ENCODE measurements at places on chromosomes 7 and 10.

DNA sequence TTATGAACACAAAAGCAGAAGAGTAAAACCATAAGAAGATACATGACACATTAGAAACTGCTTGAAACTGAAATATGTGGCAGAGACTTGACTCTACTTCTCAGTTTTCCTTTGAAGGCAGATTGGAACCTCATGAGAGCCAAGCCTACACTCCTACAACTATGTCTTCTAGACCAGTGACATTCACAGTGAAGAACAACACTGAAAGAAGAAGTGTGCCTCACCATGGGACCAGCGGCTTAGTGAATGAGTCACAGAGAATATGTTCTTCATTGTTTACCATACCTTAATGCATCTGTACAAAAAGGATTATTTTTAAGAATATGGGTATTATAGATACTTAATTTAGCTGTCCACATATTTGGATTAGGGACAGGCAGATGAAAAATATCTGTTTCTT lies 248.3 kb downstream of the CDC14C start:
- no peak for DNase-seq

DNA sequence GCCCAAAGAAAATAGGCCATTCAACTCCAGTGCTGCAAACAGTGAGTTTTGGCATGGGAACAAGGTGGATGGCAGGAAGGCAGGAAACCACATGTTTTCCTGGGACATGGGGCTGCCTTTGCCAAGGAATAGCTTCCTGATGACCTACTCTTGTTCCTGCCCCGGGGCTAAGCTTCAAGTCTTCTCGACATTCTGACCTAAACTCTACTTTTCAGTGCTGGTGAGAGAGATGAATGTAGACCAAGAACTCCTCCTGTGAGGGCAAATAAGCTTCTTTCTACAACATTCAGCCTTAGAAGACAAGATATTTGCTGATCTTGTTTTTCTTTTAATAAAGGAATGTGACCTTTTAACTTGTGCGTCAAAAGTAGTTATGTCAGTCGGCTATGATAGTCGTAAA lies 199.0 kb downstream of the GPR37 start:
- peak; percentile 85 for DNase-seq

DNA sequence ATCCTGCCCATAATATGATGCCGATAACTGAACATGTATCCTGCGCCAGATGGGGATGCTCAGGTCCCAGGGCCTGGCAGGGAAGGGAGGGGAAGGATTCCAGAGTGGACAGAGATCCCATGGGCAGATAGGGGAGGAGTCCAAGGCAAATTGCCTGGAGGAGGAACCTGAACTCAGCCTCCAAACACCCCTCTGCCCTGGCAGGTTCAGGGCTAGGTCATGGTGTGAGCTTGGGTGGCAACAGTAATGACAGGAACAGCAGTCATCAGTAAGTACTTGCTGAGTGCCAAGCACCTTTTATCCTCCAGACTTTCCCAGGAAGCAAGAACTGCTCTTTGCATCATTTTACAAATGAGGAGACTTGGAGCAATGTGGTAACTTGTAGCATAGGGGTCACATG lies 3.8 kb upstream of the PALD1 start:
- no peak for DNase-seq

DNA sequence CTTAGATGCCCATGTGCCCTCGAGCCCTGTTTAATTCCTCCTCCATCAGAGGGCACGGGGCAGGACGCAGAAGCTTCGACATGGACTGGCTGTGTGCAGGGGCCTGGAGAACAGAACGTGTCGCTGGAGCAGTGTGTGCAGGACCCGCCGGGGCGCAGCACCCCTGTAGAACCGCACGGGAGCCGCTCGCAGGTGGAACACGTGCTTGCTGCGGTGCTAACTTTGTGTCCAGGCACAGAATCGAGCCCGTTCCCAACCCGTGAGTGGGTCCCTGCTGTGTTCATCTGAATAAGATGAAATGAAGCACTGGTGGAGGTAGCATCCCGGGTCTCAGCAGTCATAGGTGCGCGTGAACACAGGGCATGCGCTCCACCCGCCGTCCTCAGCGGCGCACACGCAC lies 116.9 kb downstream of the WDR37 start:
- no peak for DNase-seq

- DNase-seq = no peak
Measured at GRCh38 chr7:34939175-34939574, 98.1 kb downstream of the DPY19L1 start.

All from COLO829 (cell line).